ENCODE measurements at places on chromosomes 5 and 9.

- no peak for DNase-seq
Observed at GRCh38 chr5:54329731-54330709, 19.6 kb upstream of the ARL15 start.

DNA sequence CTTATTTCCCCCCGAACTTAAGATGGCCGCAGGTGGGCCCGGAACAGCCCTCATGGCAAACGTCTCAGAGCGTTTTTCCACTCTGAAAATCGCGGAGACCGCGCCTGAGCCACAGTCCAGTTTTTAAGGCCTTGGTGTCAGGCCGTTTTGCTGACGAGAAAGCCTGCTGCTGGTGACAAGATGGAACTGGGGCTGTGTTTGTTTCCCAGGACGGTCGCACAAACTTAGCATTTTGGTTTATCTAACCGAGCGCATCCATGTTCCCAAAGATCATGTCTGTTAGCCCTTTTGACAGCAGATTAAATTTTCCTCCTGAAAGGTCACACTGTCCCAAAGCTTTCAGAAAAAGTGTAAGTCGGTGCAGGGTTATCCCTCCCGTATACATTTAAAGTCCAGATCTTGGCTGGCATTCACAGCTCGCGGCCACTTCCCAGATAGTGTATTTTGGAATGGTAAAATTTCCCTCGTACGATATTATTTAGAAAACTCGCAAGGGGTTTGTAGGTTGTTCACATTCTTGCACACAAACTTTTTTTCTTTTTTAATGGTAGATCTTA is 812 bp downstream of the SREK1 start:
- no peak for DNase-seq

DNA sequence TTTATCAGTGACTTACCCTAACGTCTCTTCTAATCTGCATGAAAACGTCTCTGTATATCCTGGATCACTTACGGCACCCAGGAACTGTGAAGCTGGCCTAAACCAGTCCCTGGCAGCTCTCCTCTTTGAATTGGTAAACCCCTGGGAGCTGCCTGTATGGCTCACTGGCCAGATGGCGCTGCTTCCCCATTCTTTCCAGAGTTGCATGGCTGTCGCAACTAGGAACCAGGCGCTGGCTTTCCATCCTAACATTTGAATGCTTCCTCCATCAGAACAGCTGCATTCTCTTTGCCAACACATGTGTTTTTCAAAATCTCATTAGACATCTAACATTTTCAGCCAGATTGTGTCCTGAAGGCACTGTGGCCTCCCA is 8.0 kb upstream of the PCA3 start:
- no peak for DNase-seq

DNA sequence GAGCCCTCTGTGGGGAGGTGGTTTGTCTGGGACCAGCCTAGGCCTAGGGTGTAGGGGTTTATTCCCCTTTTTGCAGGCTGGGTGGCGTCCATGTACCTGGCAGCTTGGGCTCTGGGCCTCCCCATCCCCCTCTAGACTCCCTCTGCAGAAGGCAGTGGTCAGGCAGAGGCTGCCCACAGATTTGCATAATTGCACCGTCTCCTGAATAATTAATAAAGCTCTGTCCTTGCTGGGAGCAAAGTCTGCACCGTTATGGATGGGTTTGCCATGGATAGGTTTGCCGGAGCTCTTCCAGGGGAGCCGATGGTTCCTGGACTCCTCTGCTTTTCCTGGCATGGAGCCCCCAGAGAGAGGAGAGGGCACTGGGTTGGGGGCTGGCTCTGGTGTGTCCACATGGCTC is 60.4 kb downstream of the DAB2IP start:
- DNase-seq: no peak

- DNase-seq: no peak
Observed at GRCh38 chr9:128026773-128027541, 40.2 kb downstream of the NAIF1 start.

GRCh38 chr9:92887880-92888338 is 10.1 kb upstream of the ZNF484 start:
- no peak for DNase-seq

GRCh38 chr5:5497152-5497788 is 74.8 kb downstream of the ICE1 start:
- DNase-seq: no peak

GRCh38 chr9:123318202-123318601 is 37.8 kb upstream of the CRB2 start:
- DNase-seq: no peak

DNA sequence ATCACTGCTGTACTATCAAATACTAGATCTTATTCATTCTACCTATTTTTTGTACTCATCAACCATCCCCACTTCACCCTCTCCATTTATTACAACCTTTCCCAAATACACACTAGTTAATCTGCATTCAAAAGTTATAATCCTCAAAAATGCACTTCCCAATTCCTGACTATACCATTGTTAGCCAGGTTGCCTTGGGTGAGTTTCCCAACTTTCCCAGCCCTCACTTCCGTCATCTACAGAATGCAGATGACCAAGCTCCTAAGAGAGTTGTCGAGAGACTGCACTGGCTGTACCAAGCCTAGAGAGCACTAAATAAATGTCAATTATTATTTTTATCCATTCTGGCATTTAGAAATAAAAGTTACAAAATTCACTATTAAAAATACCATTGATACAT is 11.5 kb downstream of the PLPP1 start:
- no peak for DNase-seq

DNA sequence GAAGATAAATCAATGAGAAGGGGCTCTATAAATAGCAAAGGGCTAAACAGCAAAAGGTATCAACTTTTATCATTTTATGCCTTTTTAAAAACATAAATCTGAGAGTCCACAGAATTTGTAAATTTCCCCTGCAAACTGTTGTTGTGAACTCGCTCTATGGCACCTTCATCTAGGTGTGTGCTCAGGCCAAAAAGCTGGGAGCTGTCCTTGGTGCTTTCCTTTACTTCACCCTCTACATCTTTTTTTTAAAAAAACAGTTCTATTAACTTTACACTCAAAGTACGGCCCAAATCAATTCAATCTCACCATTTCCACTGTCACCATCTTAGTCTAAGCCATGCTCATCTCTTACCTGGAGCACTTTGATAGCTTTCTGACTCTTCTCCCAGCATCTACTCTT is 108.2 kb upstream of the GPR151 start:
- no peak for DNase-seq
